ENCODE measurements at places on chromosomes 1 and 21. TPM values are rescaled to one million over a fixed set of nuclear protein-coding genes. Genes with fewer than 3 reads are reported as not detected.

The AMY1C gene
- 22.2 TPM for total RNA-seq

DNA sequence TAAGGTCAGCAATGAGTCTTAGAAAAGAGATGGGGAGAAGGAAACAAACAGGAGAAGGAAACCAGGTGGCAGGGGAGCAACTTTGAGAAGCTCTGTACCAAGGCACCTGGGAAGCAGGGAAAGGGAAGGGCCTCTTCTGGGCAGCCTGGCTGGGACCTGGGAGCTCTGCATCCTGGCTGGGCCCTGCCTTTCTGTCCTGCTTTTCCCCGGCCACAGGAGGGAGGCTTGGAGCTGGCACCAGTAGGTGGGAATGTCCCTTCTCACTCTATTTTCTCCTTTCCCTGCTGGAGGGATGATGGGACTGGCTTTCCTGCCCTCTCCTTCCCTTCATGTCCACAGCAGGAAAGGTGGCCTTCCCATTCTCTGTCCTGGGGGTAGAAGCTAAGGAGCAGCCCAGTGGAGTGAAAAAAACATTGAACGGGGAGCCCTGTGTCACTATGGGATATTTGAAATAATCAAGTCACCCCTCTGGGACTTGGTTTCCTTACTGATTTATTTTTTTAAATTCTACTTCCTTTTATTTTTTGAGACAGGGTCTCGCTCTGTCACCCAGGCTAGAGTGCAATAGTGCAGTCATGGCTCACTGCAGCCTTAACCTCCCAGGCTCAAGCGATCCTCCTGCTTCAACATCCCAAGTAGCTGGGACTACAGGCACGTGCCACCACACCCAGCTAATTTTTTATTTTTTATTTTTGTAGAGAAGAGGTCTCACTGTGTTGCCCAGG lies 5.1 kb upstream of the NES start:
- H3K36me3 ChIP-seq = no peaks in the 10 kb centered on the region
- H3K27ac ChIP-seq = no peak overlapping the region
- no peak overlapping the region for H3K4me3 ChIP-seq
- no peak for DNase-seq

The FMO1 gene
- total RNA-seq = 8.7 TPM

DNA sequence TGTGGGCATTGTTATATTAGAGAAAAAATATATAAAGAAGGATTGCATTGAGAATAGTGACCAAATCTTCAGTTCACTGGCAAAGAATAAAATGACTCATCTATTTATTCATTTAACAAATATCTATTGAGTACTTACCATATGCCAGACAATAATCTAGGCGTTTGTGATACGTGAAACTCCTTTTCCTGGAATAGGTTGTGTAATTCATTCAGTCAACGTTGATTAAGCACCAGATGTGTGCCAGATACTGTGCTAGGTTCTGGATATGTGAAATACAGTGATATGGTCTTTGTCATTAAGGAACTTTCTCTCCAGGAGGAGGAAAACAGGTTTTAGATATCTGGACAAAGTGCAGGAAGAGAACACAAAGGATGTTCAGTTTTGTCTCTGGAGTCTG lies 344.5 kb downstream of the RWDD3 start:
- H3K4me1 ChIP-seq = no peaks in the 10 kb centered on the region
- no peaks in the 10 kb centered on the region for H3K27me3 ChIP-seq
- no peak overlapping the region for H3K4me3 ChIP-seq
- no peaks in the 10 kb centered on the region for H3K36me3 ChIP-seq

DNA sequence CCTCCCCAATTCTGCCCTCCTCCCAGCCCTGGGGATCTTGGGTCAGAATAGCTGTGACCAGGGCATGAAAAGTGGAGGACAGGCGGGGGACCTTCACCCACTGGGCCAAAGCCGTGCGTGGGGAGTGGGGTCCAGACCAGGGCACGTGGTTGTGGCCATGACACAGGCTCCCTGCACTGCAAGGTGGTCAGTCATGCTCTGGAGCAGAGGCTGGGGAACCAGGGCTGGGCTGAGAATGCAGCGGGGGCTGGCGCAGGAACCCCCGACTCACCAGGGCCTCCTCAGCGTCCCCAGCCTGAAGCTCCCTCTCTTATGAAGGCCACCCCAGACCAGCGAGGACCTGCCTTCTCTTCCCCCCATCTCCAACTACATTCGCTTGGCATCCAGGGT lies 2.7 kb downstream of the DVL1 start:
- H3K4me3 ChIP-seq = no peak overlapping the region
- peaks cover 32% of the 10 kb centered on the region for H3K4me1 ChIP-seq
- DNase-seq = no peak
- H3K36me3 ChIP-seq = no peaks in the 10 kb centered on the region

DNA sequence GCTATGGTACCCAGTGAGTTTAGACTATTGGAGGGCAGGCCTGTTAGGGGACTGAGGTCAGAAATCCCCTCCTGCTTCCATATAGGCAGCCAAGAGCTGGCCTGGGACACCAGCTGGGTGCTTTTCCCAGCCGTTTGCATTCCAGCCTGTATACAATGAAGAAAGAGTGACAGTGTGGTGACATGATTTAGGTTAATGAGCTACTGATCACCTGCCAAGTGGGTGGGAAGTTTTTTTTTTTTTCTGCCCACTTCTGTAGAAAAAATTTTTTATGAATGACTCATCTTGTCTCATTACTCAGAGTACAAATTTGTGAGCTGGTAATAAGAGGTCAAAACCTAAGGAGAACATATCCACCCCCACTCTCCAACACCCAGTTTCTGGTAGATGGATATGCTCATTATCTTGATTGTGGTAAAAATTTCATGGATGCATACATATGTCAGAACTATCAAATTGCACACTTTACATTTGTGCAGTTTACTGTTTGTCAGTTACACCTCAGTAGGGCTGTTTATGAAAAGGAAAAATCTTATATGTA lies 16.4 kb upstream of the CGN start:
- H3K27ac ChIP-seq = no peak overlapping the region
- peaks cover 6% of the 10 kb centered on the region for H3K4me1 ChIP-seq
- H3K27me3 ChIP-seq = no peaks in the 10 kb centered on the region
- no peak overlapping the region for H3K4me3 ChIP-seq

- H3K4me3 ChIP-seq = no peak overlapping the region
- H3K4me1 ChIP-seq = peaks cover 2% of the 10 kb centered on the region
- DNase-seq = no peak
- no peak overlapping the region for H3K27ac ChIP-seq
- H3K27me3 ChIP-seq = no peaks in the 10 kb centered on the region
- no peaks in the 10 kb centered on the region for H3K36me3 ChIP-seq
These were observed 20.0 kb upstream of the ZNF326 start for GRCh38 chr1:89974696-89975470.

- no peaks in the 10 kb centered on the region for H3K36me3 ChIP-seq
- no peaks in the 10 kb centered on the region for H3K4me1 ChIP-seq
- no peaks in the 10 kb centered on the region for H3K27me3 ChIP-seq
These were observed 151.1 kb downstream of the ZNF281 start for GRCh38 chr1:200258447-200259375.

- no peak overlapping the region for H3K27ac ChIP-seq
- no peak overlapping the region for H3K4me3 ChIP-seq
- H3K4me1 ChIP-seq = peaks cover 45% of the 10 kb centered on the region
- no peak for DNase-seq
- peaks cover under 1% of the 10 kb centered on the region for H3K36me3 ChIP-seq
- no peaks in the 10 kb centered on the region for H3K27me3 ChIP-seq
These were observed 2.6 kb downstream of the SH3BGRL3 start for GRCh38 chr1:26282401-26282918.

DNA sequence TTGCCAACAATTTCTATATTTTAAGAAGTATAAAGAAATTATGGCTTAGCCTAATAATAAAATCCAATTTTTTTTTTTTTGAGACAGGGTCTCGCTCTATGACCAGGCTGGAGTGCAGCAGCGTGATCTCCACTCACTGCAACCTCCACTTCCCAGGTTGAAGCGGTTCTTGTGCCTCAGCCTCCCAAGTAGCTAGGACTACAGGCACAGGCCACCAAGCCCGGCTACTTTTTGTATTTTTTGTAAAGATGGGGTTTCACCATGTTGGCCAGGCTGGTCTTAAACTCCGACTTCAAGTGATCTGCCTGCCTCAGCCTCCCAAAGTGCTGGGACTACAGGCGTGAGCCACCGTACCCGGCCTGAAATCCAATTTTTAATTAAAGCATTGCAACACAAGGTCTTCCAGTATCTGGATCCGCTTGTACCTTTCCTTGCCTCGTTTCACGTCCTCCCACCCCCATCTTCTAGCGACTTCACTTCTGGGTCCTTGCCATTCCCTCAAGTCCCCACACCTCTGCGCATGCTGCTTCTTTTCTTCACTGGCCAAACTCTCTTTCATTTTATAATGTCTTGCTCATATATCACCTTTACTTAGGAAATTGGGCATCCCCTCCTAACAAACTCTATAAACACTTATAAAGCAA lies 2.3 kb downstream of the FUBP1 start:
- H3K36me3 ChIP-seq = peaks cover 2% of the 10 kb centered on the region
- no peak for DNase-seq
- peaks cover 4% of the 10 kb centered on the region for H3K4me1 ChIP-seq
- no peak overlapping the region for H3K27ac ChIP-seq

DNA sequence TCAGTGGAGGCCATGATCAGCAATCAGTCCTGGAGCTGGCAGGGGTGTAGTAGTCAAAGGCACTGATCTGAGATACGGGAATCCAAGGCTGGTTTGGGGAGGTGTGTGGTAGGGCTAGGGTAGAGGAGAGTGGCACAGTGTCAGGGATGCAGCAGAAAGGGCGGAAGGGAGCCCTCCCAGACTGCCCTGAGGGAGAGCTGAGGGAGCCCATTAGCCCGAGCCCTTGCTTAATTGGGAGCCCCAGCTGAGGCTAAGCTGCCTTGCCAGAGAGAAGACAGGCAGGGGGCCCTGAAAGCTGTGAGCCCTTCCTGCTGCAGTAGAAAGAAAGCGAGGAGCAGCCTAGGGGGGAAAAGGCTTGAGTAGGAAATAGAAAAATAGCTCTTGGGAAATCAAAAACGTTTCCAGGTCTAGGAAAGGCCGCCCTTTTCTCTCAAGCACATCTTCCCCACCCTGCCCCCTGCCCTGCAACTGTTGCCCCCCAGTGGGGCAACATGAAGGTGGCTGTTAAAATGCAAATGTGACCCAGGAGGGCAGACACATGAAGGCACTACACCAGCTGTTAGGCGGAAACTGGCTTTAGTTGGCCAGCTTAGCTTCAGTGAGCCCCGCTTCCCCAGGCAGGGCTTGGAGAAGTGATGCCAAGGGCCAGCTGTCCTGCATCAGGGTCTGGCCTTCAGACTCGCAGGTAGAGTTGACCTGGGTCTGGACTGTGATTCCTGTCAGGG lies 106.2 kb downstream of the UCK2 start:
- no peak overlapping the region for H3K4me3 ChIP-seq
- no peaks in the 10 kb centered on the region for H3K36me3 ChIP-seq
- no peak for DNase-seq
- no peaks in the 10 kb centered on the region for H3K4me1 ChIP-seq

GRCh38 chr1:179151908-179152682 lies 70.2 kb downstream of the TOR3A start:
- H3K4me1 ChIP-seq = peaks cover 5% of the 10 kb centered on the region
- H3K4me3 ChIP-seq = no peak overlapping the region

- no peaks in the 10 kb centered on the region for H3K27me3 ChIP-seq
- H3K4me3 ChIP-seq = no peak overlapping the region
- no peaks in the 10 kb centered on the region for H3K4me1 ChIP-seq
- H3K36me3 ChIP-seq = no peaks in the 10 kb centered on the region
- H3K27ac ChIP-seq = no peak overlapping the region
These were observed 29.9 kb upstream of the LRRC3 start for GRCh38 chr21:44425307-44425894.

The DAB1 gene
- 0.77 TPM for total RNA-seq

- H3K27ac ChIP-seq = no peak overlapping the region
- no peak overlapping the region for H3K4me3 ChIP-seq
- H3K36me3 ChIP-seq = no peaks in the 10 kb centered on the region
- H3K27me3 ChIP-seq = no peaks in the 10 kb centered on the region
These were observed 6.6 kb downstream of the UBL4B start for GRCh38 chr1:110118636-110119396.

- H3K27me3 ChIP-seq = no peaks in the 10 kb centered on the region
- H3K4me1 ChIP-seq = no peaks in the 10 kb centered on the region
- no peak for DNase-seq
- H3K4me3 ChIP-seq = no peak overlapping the region
These were observed 445.8 kb upstream of the VAMP3 start for GRCh38 chr1:7325254-7325653.

The PLEKHN1 gene
- 2.0 TPM for total RNA-seq

The PKLR gene
- not detected for total RNA-seq

GRCh38 chr1:24727501-24728216 lies 17.6 kb upstream of the CLIC4 start:
- peak; percentile 94 for DNase-seq
- H3K27me3 ChIP-seq = no peaks in the 10 kb centered on the region
- peaks cover 22% of the 10 kb centered on the region for H3K4me1 ChIP-seq
- H3K36me3 ChIP-seq = no peaks in the 10 kb centered on the region
- H3K27ac ChIP-seq = peak overlapping the region; percentile 50

- H3K4me3 ChIP-seq = no peak overlapping the region
- peaks cover 13% of the 10 kb centered on the region for H3K4me1 ChIP-seq
- H3K27me3 ChIP-seq = no peaks in the 10 kb centered on the region
- DNase-seq = peak; percentile 43
These were observed 96.4 kb upstream of the RAB3GAP2 start for GRCh38 chr1:220368352-220369265.

- no peak overlapping the region for H3K4me3 ChIP-seq
- H3K27ac ChIP-seq = peak overlapping the region; percentile 77
- no peaks in the 10 kb centered on the region for H3K27me3 ChIP-seq
- H3K36me3 ChIP-seq = no peaks in the 10 kb centered on the region
These were observed 22.6 kb downstream of the SLC5A9 start for GRCh38 chr1:48245106-48245505.

- H3K36me3 ChIP-seq = peaks cover 10% of the 10 kb centered on the region
- no peaks in the 10 kb centered on the region for H3K4me1 ChIP-seq
- peak; percentile 80 for DNase-seq
- H3K27me3 ChIP-seq = no peaks in the 10 kb centered on the region
- H3K27ac ChIP-seq = peak overlapping the region; percentile 90
- no peak overlapping the region for H3K4me3 ChIP-seq
These were observed 549 bp downstream of the THBS3 start for GRCh38 chr1:155206891-155207805.

GRCh38 chr1:231016234-231016633 lies 23.8 kb downstream of the FAM89A start:
- H3K36me3 ChIP-seq = no peaks in the 10 kb centered on the region
- no peaks in the 10 kb centered on the region for H3K27me3 ChIP-seq
- no peak for DNase-seq
- H3K27ac ChIP-seq = no peak overlapping the region
- no peak overlapping the region for H3K4me3 ChIP-seq

The HPCAL4 gene
- total RNA-seq = 0.43 TPM

- H3K4me3 ChIP-seq = no peak overlapping the region
- H3K4me1 ChIP-seq = no peaks in the 10 kb centered on the region
- no peak for DNase-seq
- no peaks in the 10 kb centered on the region for H3K36me3 ChIP-seq
These were observed 39.9 kb downstream of the OLFML2B start for GRCh38 chr1:161983725-161984124.

The RIMS3 gene
- 5.5 TPM for total RNA-seq

DNA sequence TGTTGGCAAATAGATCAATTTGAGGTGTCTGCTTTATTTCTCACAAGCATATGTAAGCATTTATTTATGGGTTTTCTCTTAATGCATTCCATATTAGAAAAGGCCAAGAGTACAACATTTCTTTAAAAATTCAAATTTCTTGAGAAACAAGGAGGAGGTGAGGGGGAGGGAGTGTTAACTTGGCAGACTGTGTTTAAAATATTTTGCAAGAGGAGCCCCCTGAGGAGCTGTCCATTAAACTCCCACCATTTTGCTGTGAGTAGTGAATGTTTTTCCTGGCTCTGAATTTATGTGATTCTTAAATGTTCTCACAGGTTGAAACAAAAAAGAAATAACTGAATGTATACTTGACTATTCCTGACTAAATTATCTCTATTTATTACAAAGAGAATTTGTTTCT lies 363.8 kb downstream of the PTPRC start:
- H3K27me3 ChIP-seq = no peaks in the 10 kb centered on the region
- DNase-seq = no peak
- no peak overlapping the region for H3K27ac ChIP-seq
- no peaks in the 10 kb centered on the region for H3K36me3 ChIP-seq

Measured in lung (tissue), 17 donors.